ENCODE measurements at places on chromosomes 11 and 22.

- DNase-seq: no peak
Observed at GRCh38 chr22:27617214-27617881, 184.2 kb downstream of the MN1 start.

- no peak for DNase-seq
Observed at GRCh38 chr11:5204787-5205186, 4.3 kb upstream of the OR51V1 start.

DNA sequence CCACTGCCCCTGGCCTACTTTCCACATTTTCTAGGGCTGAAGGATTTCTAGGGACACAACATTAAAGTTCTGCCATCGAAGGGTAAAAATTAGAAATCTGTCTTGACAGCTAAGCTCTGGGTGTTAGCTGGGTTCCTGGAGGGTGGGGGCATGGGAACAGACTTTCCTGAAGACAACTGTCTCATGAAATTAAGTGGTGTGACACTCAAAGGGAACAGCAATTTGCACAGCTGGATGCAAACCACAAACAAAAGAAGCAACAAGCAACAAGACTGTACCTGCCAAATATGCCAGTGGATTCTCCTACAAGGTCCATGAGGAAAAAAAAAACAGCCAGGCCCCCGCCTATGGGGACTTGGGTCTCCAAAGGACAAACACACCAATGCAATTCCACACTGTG, 32.5 kb downstream of the WT1 start:
- no peak for DNase-seq

DNA sequence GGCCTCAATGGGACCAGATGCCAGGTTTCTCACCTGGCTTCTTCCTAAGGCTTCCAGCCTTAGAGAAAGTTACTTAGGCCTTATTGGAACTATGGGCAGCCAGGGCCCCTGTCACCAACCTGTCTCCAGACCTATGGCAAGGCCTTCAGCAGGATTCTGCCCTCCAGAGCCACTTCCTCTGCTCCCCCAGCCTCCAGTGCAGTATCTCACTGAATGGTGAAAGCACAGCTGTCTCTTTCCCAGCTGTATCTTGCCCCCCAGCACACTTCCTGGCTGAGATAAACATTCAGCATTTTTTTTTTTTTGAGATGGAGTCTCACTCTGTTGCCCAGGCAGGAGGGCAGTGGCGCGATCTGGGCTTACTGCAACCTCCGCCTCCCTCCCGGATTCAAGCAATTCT, 1.5 kb downstream of the SLC2A11 start:
- DNase-seq: no peak

DNA sequence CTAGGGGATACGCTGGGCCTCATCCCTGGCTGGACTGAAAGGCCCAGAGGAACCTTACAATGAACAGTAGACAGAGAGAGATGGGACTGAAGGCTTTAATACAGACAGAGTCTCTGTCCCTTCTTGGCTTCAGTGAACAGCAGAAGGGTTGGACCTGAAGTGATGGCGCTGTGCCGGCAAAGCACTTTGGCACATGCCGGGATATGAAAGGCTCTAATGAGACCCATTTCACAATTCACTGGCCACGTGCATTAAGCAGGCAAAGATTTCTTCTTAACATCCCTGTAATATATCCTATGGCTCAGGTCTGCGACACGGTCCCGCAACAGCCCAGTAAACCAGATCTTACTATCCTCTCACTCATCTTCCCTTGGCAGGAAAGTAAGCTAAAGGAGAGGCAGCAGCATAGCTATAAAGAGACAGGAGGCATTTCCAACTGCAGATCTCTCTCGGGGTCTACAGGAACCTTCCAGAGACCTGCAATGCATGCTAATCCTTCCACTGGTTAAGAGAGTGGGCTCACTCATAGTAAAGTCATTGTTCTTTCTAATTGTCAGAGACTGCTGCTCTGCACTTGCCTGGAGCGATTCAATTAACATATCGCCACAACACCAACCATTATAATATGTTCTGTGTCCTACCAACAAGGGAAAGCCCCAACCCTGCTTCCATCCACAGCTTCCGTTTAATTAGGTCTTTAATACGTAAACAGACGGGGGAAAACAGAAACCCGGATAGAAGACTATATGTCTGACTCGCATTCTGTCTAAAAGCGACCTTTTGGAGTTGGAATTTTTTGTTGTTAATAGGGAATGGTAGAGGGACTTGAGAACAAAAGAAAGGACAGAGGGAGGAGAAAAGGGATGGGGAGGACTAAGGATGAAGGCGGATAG, 1179.0 kb downstream of the LRRC4C start:
- no peak for DNase-seq

DNA sequence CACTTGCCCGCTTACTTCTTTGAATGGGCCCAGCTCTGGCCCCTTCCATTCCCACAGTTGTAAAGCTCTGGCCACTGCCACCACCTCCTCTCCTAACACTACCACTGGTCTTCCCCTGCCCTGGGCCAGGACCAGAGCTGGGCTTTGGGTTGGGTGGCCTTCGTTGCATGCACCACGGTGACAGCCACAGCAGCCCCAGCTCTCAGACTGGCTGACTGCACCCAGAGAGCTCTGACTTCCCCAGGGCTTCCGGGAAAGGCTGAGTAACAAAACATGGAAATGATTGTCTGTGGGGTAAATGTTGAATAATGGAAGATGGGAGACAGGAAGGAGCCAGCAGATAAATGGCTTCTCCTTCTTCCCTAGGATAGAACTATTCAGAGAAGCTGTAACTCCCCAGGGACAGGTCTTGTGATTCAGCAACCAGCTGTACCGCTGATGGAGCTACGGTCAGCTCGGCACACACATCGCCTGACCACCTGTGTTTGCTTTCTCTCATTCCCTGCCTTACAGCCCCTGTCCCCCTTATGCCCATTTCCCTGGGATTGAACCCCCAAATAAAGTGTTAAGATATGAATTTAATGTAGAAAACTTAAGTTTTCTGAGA, 27.6 kb downstream of the SCN4B start:
- DNase-seq: no peak

GRCh38 chr11:6596239-6596877, 7.1 kb downstream of the RRP8 start:
- no peak for DNase-seq

DNA sequence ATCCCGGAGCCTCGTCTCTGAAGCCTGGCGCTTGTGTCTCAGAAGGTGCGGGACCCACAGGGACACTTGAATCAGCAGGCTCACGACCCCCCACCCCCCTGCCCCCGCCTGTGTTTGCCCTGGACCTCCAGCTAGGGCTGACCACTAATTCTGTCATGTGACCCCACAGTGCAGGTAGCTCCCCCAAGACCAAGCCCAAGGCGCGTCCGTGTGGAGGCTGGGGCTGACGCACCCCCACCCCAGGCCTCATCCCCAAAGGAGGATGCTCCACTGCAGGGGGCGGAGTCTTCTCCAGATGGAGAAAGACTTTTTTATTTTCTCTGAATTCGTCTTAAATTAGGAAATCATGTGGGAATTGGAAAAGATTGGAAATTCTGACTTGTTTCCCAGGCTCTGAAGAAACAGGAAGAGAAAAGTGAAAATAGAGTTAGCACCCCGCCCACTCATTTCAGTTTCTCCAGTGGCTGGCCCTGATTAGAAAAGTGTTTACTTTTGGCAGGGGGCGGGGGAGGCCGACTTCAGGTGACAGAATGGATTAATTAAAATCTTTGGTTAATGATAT, 1.0 kb upstream of the RELA start:
- peak; percentile 46 for DNase-seq

GRCh38 chr11:6746086-6746618, 25.6 kb downstream of the OR2AG2 start:
- DNase-seq: no peak

DNA sequence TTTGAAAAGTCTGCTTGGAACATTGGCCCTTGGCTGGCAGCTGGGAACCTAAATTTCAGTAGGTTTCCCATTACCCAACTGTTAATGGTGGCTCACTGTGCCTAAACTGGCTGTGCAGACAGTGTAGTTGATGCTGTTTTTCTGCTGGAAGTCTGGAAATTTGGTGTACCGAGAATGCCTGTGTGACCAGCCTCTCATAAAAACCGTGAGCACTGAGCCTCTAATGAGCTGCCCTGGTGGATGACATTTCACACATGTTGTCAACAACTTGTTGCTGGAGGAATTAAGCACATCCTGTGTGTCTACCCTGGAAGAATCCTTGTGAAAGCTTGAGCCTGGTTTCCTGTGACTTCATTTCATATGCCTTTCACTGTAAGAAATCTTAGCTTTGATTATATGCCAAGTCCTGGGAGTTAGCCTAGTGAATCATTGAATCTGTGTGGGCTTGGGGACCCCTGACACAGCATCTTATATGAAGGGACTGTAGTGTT, 131.1 kb downstream of the LDLRAD3 start:
- no peak for DNase-seq

GRCh38 chr11:75768112-75768908, at the start of gene DGAT2:
Gene DGAT2 (plus strand): TSS chr11:75768778. CDS start chr11:75768992, 214 bp downstream.
- peak; percentile 53 for DNase-seq

DNA sequence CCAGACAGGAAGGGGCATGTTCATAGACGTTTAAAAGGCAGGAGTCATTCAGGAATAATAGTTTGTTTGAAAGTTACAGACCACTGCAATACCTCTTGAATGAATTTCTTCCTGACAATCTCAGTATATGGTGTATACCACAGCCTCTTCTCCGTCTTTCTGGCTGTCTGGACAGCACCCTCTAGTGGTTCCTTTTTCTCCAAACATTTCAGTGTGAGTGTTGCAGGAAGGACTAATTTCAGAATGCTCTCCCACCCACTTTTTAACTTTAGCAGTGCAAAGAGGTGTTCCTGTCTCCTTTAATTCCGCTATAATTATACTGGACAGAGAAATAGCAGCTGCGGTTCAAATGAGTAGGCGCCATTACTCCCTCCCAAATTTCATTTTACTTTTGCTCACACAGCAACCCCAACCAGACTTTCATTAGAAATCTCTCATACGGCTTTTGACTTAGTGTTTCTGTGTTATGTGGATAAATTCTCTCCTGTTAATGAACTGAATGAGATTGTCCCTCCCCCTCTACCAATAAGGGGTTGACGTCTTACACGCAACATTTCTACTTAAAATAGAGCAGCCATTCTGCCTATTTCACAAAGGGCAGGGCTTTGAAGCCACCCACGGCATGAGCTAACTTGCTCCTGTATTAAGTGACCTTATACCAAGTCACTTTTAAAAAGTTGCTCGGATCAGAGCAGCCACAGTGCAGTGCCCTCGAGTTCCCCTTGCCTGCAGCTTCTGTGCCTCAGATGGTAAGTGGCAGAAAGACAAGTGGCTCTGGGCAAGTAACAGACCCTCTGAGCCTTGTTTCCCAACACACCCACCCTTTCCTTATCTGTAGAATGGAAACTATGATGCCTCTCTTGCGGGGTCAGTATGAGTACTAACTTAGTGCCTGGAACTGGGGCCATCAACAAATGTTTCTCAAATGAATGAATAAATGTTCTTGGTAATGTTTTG, 368.6 kb downstream of the OPCML start:
- no peak for DNase-seq

GRCh38 chr11:36251823-36252222, 37.4 kb downstream of the COMMD9 start:
- no peak for DNase-seq

DNA sequence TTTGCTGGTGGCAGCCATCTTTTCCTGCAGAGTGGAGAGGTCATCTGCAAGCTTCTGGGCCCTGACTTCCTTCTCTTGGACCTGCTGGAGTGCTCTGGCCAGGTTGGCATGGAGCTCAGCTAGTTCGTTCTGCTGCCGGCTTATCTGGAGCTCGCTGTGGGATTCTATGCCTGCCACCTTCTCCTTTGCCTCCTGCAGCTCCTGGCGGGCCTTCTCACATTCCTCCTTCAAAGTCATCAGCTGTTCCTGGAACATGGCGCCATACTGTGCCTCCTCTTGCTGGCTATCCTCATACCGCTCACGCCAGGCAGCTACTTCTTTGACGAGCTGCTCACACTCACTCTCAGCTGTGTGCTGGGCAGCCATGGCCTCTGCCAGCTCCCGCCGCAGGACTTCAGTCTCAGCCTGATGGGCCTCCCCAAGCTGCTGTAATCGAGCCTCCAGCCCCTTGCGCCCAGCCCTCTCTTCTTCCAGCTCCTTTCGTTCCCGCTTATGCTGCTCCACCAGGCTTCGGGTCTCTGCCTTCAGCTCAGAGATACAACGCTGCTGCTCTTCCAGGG, 16.1 kb downstream of the IL18BP start:
- DNase-seq: no peak

GRCh38 chr11:61486011-61486620, 22.4 kb upstream of the LRRC10B start:
- DNase-seq: no peak

GRCh38 chr11:46475926-46476545, 84.5 kb upstream of the CHRM4 start:
- no peak for DNase-seq

GRCh38 chr11:71268706-71269321, 16.4 kb upstream of the SHANK2 start:
- DNase-seq: no peak

DNA sequence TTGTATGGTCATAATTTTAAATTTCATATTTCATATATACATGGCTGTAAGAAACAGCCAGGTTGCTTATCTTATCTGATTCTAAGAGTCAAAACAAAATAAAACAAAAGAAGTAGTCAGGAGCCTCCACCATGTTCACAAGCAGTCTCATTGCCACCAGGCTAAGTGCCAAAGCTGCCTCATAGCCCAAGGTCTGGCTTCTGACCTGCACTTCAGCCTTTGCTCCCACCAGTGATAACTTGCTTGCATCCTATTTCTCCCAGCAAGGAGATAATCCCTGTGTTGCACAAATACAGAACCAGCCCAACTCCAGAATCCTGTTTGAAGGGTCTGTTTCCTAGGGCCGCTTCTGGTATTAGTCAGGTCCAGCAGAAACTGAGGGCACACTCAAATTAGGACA, 53.9 kb upstream of the TSKU start:
- no peak for DNase-seq

DNA sequence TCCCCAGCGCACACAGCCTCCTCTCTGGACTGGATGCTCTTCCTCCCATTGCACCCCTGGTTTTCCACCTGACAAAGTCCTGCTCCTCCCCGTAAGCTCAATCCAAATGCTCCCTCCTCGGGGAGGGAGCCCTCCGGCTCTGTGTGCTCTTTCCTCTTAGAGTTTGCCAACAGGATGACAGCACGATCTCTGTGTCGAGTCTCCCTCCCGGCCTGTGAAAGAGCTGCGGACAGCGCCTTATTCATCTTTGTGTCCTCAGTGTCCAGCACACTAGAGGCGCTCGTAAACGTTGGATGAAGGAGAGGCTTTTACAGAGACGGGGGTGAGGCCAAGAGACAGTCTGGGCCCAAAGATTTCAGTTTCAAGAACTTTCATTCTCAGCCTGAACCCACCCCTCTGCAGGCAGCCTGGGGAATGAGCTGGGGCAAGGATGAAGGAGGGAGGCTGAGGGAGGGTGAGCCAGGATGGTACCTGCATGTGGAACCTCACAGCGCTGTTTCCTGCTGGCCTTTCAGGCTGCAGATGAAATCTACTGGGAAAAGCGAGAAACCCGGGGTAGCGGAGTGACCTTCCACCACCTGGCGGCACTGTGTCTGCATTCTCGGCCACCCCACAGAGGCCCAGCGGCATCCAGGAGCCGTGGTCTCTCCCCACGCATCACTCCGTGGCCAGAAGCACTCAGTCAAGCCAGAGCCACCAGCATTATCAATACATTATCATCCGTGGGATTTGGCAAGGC, 8.5 kb upstream of the TMPRSS4 start:
- DNase-seq: no peak

GRCh38 chr11:122853261-122853660, 15.0 kb downstream of the CRTAM start:
- DNase-seq: no peak

GRCh38 chr11:128153697-128154048, 433.7 kb downstream of the ETS1 start:
- DNase-seq: no peak

- DNase-seq: no peak
Observed at GRCh38 chr11:119891055-119891768, 162.2 kb upstream of the NECTIN1 start.

GRCh38 chr11:119795231-119795630, 66.2 kb upstream of the NECTIN1 start:
- DNase-seq: no peak
